Activated T-cell treated with anti-CD3 and anti-CD28 coated beads for 4 hours (primary cell): ENCODE measurements at places on chromosomes 6 and 20.

DNA sequence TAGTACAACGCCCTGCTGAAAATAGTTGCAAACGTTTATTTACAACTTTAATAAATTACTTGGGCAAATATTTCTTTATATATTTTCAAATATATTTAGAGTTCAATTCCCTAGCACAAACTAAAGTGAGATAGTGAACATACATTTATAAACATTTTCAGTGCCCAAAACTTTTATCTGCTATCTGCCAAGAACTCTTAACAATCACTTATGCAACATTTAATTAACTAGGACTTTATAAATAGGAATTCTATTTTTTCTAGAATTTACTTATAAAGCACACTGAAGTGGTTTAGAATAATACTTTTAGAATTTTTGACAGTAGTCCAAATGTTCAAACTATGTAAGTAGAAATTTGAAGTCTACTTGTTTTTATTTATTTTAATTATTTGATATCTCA, 452.6 kb upstream of the RGS17 start:
- DNase-seq: no peak

GRCh38 chr20:20971810-20972209, 134.3 kb downstream of the LINC00237 start:
- no peak for DNase-seq

DNA sequence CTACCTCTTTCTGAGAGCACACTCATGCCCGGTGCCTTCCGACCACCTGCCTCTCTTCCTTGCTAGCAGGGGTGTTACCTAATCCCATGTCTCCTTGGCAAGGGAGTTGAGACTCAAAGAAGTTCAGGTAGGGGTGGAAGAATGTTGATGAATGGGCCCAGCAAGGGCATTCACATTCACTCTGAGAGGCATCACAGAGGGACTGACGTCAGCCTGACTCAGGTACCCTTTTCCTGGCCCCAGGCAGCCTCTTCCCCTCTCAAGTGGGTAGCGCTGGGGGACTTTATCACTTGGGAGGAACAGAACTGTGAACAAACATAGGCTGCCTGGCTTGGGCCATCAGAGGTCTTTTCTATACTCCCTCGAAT, 35.3 kb downstream of the HM13 start:
- no peak for DNase-seq

- DNase-seq: no peak
Measured at GRCh38 chr20:58840816-58841538, 9.7 kb downstream of the GNAS-AS1 start.

DNA sequence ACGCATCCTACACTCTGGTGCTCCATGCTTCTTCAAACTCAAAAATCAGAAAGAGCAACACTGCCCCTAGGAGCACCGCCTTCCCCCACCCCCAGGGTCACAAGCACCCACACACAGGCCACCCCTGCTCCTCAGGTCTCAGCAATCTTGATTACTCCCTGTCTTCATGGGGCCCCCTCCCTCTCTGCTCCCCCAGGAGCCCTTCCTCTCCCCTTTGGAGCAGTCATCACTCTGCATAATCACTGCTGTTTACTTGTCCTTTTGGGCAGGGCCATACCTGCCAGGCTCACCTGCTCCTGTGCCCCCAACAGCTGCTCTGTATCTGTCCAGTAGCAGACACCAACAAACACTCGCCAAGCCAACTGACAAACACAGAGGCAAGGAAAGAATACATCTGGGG, 7.6 kb upstream of the SYNDIG1 start:
- no peak for DNase-seq

DNA sequence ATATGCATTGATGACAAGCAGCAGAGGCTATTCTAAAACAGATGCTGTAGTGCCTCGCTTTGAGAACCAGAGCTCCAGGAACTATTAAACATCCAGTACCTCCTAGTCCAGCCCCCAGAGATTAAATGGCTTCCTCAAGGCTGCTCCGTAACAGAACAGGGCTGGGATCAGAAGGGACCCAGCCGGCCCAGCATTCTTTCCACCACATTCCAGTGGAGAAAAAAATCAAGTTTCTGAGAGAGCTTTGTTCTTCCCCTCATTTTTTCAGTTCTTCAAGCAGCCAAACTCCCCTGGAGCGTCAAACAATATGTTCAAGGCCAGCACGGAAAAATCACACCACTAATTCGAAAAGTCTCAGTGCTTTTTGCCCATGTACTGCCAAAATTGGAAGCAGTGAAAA, 5.8 kb upstream of the STMND1 start:
- DNase-seq: no peak

GRCh38 chr6:52410979-52411378, 9.2 kb upstream of the EFHC1 start:
- no peak for DNase-seq

DNA sequence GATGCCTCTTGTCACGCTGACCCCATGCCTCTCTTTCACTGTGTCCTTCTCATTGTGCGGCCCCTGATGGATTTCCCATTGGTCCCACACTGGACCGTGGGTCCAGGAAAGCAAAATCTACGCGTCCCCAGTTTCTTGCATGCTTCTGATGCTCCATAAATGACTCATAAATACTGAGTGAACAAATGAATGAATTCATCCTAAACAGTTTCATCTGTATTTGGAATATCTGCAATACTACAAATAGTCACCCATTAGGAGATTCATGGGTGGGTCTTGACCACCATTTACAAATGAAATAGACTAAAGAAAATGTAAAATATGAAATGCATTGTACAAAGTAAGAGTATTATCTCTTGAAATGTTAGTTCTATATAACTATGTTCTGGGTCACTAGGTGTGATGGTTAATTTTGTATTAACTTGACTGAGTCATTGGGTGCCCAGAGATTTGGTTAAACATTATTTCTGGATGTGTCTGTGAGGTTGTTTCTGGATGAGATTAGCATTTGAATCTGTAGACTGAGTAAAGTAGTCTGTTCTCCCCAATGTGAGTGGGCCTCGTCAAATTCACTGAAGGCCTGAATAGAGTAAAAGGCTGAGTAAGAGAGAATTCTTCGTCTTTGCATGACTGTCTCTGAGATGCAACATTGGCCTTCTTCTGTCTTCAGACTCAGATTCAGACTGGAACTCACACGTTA, 448.7 kb downstream of the PREX1 start:
- DNase-seq: no peak

DNA sequence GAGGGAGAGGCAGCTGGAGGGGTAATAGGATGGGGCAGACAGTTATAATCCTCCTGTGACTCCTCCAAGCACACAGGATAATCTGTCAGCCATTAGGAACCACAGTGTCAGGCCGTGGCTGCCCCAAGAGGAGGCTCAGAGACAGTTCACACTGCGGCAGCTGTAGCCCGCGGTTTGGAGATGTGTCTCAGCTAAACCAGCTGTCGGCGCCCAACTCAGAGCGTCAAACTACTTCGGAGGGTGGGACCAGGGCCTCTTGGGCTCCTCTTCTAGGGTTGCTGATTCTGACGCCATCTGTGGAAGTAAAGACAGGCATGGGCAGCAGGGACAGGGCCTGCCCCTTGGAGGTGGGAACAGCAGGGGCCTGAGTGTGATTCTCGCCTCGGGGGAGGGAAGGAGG, 309.8 kb downstream of the CDC5L start:
- DNase-seq: no peak

- no peak for DNase-seq
Measured at GRCh38 chr6:165618241-165618640, 44.8 kb downstream of the PDE10A start.

DNA sequence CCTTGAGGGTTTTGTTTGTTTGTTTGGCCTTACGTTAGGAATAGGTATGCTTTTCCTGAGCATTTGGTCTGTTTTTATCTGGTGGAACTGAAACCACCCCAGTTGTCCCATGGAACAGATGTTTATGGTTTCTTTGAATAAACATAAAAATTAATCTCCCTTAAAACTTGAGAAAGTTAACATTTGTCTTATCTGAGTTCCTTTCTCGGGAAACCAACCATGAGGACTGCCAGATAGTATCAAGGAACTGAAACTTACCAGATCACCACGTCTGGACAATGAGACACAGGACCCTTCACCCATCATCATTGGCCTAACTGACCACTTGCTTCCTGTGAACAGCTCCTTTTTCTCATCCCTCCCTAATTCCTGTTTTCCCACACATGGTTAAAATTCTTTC, 15.3 kb upstream of the HECA start:
- DNase-seq: no peak

DNA sequence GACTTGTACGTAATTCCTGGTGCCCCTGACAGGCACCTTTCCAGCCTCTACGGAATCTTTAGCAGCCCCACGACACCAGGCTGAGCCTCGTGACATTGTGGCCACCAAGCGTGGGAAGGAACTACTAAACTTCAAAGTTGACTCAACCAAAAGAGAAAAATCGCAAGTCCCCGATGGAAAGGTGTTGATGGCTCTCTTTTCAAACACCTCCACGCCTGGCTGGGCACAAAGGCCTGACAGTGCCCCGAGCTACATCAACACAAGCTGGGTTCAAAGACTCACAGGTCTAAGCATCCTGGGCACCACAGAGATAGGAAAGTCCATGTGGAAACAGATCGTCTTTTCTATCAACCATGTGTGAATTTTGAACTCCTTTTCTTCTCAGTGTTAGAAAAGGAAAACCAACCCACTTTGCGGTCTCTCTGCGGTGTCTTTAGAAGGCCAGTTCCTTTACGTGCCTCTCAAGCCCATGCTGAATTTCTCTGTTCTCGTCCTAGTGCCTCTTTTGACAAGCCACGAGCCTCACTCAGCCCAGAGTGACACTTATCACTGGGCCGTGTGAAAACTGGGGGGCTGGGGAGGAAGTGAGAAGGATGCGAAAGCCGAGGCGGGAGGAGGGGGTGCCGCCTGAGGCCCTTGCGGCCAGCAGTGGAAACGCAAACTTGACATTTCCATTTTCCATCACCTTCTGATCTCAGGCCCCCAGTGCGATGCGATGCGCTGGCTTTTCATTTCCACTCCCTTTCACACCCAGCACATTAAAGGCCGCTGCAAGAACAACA, 59.4 kb downstream of the GFOD1 start:
- DNase-seq: peak; percentile 63

- no peak for DNase-seq
Measured at GRCh38 chr6:108661430-108661829, 100.7 kb downstream of the FOXO3 start.

GRCh38 chr6:135274561-135275293, 93.6 kb downstream of the MYB start:
- no peak for DNase-seq

GRCh38 chr6:36610956-36611336, 16.8 kb downstream of the SRSF3 start:
- DNase-seq: no peak

DNA sequence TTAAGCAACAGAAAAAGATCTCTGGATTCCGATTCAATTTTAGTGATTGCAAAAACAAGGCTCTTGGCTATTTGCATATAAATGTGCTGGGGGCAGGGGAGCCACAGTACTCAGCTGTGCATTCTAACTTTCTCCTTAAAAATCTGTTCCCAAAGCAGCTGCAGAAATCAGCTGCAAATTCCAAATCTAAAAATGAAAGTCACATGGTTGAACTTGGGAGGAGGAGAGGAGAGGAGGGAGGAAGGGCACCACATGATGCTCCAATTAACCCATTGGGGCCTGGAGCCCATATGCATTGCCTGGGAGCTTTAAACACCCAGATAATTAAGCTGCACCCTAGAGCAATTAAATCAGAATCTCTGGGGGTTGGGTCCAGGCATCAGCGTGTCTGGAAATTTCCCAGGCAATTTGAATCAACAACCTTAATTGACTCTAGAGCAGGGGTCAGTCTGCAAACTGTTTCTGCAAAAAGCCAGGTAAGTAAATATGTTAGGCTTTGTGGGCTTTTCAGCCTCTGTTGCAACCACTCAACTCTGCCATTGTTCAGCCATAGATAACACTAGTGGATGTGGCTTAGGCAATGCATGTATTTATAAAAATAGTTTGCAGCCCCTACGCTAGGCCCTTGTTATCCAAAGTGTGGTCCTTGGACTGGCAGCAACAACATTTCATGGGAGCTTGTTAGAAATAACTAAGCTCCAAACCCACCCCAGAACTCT, 508.1 kb downstream of the KIF16B start:
- no peak for DNase-seq

DNA sequence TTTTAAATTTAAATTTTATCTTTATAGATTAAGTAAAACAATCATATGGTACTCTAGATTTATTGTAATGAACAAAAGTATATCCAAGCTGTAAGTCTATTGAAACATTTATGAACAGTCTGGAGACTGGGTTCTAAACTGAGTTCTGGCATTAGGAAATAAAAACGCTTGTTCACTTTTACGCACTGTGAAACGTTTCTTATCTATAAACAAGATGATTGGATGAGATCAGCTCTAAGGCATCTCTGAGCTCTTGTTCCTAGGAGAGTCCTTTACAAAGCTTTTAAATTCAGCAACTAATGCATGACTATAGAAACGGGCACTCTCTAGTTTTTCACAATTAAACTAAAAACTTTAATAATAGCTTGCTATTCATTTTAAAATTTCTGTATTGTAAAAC, 6.8 kb downstream of the HUS1B start:
- DNase-seq: no peak

DNA sequence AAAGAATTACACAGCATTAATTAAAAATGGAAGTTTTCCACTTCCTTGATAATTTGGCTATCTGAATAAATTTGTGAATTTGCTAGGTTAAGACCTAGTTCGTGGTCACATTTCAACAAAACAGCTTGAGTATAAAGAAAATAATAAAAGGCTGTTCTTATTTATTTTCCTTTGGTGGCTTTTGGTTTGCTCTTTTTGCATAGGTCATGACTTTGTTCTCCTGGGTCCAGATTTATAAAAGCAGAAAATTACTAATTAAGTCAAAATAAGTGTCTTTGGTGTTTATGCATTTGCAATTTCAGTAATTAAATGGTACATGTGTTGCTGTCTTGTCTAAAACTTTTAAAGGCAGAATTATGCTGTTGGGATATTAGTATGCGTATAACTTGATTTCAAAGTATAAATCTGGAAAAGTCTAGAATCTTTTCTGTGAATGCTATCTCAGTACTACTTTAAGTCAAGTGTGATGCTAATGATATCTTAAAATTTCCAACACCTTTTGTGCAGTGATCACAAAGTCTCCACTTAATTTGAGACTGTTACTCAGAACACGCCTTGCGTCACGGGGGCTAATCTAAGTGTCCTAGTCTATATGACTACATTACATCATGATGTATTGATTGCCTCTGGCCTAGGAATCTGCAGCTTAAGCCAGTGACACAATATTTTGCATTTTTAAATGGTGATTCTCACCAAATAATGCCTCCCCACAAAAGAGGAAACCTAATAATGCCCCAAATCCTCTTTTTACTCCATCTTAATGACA, 41.0 kb downstream of the GNAS start:
- DNase-seq: no peak

DNA sequence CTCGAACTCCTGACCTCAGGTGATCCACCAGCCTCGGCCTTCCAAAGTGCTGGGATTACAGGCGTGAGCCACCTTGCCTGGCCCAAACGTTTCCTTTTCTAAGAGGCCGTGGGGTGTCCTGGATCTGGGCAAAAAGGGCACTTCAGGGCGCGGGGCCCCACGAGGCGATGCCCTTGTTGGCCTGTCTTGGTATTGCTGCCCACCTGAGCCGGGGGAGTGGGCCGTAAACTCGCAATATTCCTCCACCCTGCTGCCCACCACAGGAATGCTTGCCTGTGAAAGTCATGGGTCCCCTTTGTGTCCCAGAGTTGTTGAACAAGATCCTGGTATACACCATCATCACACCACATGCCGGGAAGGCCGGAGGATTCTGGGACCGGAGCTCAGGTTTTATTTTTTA, 49.0 kb downstream of the SSR1 start:
- no peak for DNase-seq

GRCh38 chr6:135555550-135555949, 58.0 kb upstream of the AHI1 start:
- no peak for DNase-seq
